ENCODE measurements at places on chromosomes 11 and 22. TPM values are rescaled to one million over a fixed set of nuclear protein-coding genes. Genes with fewer than 3 reads are reported as not detected.

DNA sequence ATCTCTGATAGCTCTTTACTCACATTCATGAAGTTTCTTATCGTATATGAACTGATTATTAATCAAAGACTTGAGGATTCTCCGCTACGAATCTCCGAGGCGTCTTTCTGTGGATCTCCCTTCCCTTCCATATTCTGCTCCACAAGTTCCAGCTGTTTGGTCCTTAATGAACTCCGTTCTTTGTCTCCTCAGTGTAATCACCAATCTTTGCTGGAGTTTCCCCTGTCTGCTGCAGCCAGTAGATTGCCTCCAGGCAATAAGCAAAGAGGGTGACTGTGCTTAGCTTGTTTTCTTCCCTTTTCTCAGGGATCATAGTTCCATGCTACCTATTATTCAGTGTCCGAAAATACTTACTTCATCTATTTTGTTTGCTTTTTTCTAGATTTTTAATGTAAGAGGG lies 169.6 kb upstream of the FOLH1 start:
- H3K27me3 ChIP-seq = no peaks in the 10 kb centered on the region
- H3K4me3 ChIP-seq = no peak overlapping the region
- no peaks in the 10 kb centered on the region for H3K4me1 ChIP-seq
- no peak overlapping the region for H3K27ac ChIP-seq

- H3K27ac ChIP-seq = no peak overlapping the region
- no peaks in the 10 kb centered on the region for H3K4me1 ChIP-seq
- no peaks in the 10 kb centered on the region for H3K36me3 ChIP-seq
- H3K27me3 ChIP-seq = no peaks in the 10 kb centered on the region
- no peak for DNase-seq
Measured at GRCh38 chr11:10204021-10204420, 90.0 kb downstream of the SBF2 start.

- H3K4me1 ChIP-seq = peaks cover 2% of the 10 kb centered on the region
- no peak overlapping the region for H3K27ac ChIP-seq
- H3K4me3 ChIP-seq = no peak overlapping the region
- no peaks in the 10 kb centered on the region for H3K27me3 ChIP-seq
Measured at GRCh38 chr11:73262851-73263495, 9.2 kb upstream of the P2RY6 start.

Gene CRYBB2
- total RNA-seq = 1.9 TPM

DNA sequence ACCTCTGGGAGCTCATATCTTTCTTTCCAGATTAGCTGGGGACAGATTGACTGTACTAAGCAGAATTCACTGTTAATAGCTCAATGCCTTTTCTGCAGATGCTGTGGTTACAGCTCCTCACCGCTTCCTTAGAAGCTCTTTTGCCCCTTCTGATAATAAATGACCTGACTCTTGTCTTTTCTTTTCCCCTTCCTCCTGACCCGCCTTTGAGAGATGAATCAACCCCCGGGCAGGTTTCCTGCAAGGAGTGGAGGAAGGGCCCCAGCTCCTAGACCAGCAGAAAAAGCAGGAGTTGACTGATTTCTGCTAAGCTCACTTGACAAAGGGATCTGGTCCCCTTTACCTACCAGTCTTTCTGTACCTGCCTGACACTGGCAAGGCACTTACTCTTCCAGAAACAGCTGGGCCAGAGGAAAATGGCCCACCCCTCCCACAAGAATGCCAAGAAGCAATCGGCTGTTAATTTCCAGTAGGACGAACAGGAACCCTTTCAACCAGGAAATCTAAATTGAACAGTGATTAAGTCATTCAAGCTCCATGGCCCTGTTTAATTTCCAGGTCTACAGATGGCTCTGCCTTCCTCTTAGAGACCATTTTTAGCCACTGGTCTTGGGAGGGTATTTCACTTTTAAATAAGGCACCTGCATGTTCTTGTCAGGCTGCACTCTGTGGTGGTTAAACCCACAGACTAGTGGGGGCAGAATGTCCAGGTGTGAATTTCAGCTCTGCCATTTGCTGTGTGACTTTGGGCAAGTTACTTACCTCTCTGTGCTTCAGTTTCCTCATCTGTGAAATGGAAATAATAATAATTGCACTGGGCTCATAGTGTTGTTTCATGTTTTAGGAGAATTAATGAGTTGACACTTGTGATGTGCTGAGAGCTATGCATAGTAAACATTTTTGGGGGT lies 67.5 kb downstream of the PRR5L start:
- no peak overlapping the region for H3K4me3 ChIP-seq
- no peaks in the 10 kb centered on the region for H3K4me1 ChIP-seq
- no peak overlapping the region for H3K27ac ChIP-seq

- H3K4me1 ChIP-seq = no peaks in the 10 kb centered on the region
- no peak overlapping the region for H3K4me3 ChIP-seq
- H3K36me3 ChIP-seq = no peaks in the 10 kb centered on the region
- no peak for DNase-seq
Measured at GRCh38 chr22:32058656-32059260, 15.7 kb downstream of the SLC5A1 start.
